RKO (cell line): ENCODE measurements at places on chromosomes 2 and 18.

- peak; percentile 42 for DNase-seq
These were observed 352.7 kb upstream of the SLC39A10 start for GRCh38 chr2:195304310-195304709.

DNA sequence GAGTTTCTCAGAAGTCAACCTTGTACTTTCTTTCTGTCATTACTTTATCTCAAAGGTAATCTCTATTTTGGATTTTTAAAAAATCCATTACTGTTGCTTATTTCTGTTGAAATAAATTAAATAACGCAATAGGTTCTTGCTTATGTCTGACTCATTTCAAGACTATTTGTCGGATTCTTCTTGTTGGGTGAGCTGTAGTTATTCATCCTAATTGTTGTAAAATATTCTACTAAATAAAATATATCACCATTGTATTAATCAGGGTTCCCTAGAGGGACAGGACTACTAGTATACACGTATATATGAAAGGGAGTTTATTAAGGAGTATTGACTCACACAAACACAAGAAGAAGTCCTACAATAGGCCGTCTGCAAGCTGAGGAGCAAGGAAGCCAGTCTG, 403.9 kb upstream of the CYRIA start:
- DNase-seq = no peak

- DNase-seq = no peak
These were observed 98.7 kb upstream of the POU3F3 start for GRCh38 chr2:104755026-104755878.

- no peak for DNase-seq
These were observed 130.7 kb upstream of the RNF152 start for GRCh38 chr18:62023536-62023935.

GRCh38 chr2:152016181-152017120, 82.4 kb downstream of the CACNB4 start:
- no peak for DNase-seq

GRCh38 chr2:227115761-227116160, 48.2 kb downstream of the COL4A4 start:
- no peak for DNase-seq

GRCh38 chr2:63622751-63623150, 34.0 kb downstream of the MDH1 start:
- no peak for DNase-seq
